Activated CD4-positive, alpha-beta T cell treated with anti-CD3 and anti-CD28 coated beads, Interleukin-2, amount 10 ng/mL, durations not matched to agents 24 days and 14 days (primary cell): ENCODE measurements at places on chromosomes 6 and 20. TPM values are rescaled to one million over a fixed set of nuclear protein-coding genes. Genes with fewer than 3 reads are reported as not detected.
A peak's percentile ranks its signal among the peaks of the same experiment; 100 is the strongest.

The GNRH2 gene
- 1.7 and 2.7 TPM in 2 replicates for total RNA-seq

- peaks cover 32% of the 10 kb centered on the region for H3K27me3 ChIP-seq
- H3K27ac ChIP-seq = no peak overlapping the region
- no peaks in the 10 kb centered on the region for H3K4me1 ChIP-seq
- no peak overlapping the region for H3K4me3 ChIP-seq
- no peak for DNase-seq
- no peaks in the 10 kb centered on the region for H3K36me3 ChIP-seq
Observed at GRCh38 chr6:16883414-16883813, 122.2 kb upstream of the ATXN1 start.

GRCh38 chr6:169990095-169991030 is 238.9 kb downstream of the ERMARD start:
- H3K27ac ChIP-seq = peak overlapping the region; percentile 77
- H3K36me3 ChIP-seq = no peaks in the 10 kb centered on the region
- peak; percentile 82 for DNase-seq
- H3K4me1 ChIP-seq = peaks cover 20% of the 10 kb centered on the region

- DNase-seq = peak; percentile 64
- H3K36me3 ChIP-seq = no peaks in the 10 kb centered on the region
- no peak overlapping the region for H3K4me3 ChIP-seq
- H3K27me3 ChIP-seq = peaks cover 5% of the 10 kb centered on the region
Observed at GRCh38 chr6:43838276-43839036, 68.4 kb downstream of the VEGFA start.

DNA sequence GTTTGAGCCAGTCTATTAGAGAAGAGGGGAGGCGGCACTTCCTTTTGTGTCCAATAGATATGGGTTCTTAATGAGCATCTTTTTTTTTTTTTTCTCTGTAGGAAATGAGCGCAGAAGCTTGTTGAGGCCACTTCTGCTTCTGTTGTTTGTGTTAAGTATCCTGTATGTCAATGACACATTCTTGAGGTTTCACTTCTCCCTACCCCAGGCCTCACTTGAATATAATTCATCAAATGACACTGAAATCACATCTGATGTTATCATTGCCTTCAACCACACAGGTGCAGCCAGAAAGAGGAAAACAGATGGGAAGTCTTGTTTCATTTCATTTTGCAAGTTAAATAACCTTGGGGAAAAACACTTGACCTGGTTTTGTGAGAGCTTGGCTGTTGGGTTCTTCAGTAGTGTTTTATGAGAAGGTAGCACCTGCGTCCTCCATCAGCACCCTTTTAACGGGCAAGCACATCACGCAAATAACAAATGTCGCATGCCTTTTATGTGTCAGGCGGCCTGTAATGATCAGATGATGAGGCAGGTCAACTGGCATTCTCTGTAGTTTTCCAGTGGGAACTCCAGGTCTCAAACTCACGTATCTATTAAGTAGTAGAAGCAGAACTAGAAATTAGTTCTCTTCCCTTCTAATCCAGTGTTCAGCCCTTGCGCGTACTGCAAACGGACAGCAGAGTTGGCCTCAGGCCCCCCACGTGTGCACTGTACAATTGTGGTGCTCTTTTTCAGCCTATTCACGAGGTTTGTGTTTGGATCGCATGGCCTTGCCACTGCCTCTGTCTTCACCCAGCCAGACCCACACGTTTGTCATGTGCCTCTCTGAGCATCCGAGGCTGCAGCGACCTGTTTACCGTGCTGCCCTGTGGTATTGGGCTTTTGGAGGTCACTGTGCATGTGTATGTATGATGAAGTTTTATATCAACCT is 23.5 kb downstream of the PLEKHG1 start:
- DNase-seq = no peak
- peaks cover 4% of the 10 kb centered on the region for H3K4me1 ChIP-seq
- H3K36me3 ChIP-seq = no peaks in the 10 kb centered on the region
- H3K4me3 ChIP-seq = no peak overlapping the region
- peaks cover 18% of the 10 kb centered on the region for H3K27me3 ChIP-seq

DNA sequence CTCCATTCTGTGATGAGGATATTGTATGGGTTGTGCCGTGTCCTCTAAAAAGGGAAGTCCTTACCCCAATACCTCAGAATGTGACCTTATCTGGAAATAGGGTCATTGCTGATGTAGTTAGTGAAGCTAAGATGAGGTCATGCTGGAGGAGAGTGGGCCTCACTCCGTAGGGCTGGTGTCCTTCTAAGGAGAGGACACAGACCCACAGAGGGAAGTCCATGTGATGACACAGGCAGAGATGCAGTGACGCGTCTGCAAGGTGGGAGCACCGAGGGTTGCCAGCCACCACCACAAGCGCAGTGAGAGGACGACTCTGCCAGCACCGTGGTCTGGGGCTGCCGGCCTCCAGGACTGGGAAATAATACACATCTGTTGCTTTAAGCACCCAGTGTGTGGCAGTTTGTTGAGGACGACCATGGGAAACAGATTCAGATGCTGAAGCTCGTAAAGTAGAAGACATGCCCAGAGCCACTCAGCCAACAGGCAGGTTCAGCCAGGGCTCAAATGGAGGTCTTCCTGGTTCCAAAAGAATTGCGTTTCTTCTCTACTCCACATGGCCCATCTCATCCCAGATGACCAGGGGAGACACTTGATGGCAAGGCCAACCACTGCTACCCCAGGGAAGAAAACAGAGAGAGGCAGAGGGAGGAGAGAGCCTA is 59.2 kb upstream of the DUSP22 start:
- peaks cover 3% of the 10 kb centered on the region for H3K36me3 ChIP-seq
- no peaks in the 10 kb centered on the region for H3K27me3 ChIP-seq
- H3K27ac ChIP-seq = no peak overlapping the region
- peaks cover 54% of the 10 kb centered on the region for H3K4me1 ChIP-seq
- no peak overlapping the region for H3K4me3 ChIP-seq

The KCNQ2 gene
- 0.26 TPM in 1 of 2 replicates, not detected in the other for total RNA-seq

The GPANK1 gene
- total RNA-seq = 32.9 and 33.6 TPM in 2 replicates

The SPTLC3 gene
- 0.26 and 0.33 TPM in 2 replicates for total RNA-seq

GRCh38 chr20:58852543-58853271 is at the start of gene GNAS:
Gene GNAS (plus strand): TSS chr20:58852716.
- H3K27ac ChIP-seq = no peak within 1 kb of the TSS
- peaks cover 4% of the 10 kb centered on the region for H3K36me3 ChIP-seq
- peak within 1 kb of the TSS; percentile 90 for H3K4me3 ChIP-seq
- peaks cover 63% of the 10 kb centered on the region for H3K27me3 ChIP-seq
- peak; percentile 87 for DNase-seq

- no peaks in the 10 kb centered on the region for H3K36me3 ChIP-seq
- peaks cover 9% of the 10 kb centered on the region for H3K27me3 ChIP-seq
- DNase-seq = no peak
Observed at GRCh38 chr6:1496836-1497760, 107.7 kb downstream of the FOXF2 start.

DNA sequence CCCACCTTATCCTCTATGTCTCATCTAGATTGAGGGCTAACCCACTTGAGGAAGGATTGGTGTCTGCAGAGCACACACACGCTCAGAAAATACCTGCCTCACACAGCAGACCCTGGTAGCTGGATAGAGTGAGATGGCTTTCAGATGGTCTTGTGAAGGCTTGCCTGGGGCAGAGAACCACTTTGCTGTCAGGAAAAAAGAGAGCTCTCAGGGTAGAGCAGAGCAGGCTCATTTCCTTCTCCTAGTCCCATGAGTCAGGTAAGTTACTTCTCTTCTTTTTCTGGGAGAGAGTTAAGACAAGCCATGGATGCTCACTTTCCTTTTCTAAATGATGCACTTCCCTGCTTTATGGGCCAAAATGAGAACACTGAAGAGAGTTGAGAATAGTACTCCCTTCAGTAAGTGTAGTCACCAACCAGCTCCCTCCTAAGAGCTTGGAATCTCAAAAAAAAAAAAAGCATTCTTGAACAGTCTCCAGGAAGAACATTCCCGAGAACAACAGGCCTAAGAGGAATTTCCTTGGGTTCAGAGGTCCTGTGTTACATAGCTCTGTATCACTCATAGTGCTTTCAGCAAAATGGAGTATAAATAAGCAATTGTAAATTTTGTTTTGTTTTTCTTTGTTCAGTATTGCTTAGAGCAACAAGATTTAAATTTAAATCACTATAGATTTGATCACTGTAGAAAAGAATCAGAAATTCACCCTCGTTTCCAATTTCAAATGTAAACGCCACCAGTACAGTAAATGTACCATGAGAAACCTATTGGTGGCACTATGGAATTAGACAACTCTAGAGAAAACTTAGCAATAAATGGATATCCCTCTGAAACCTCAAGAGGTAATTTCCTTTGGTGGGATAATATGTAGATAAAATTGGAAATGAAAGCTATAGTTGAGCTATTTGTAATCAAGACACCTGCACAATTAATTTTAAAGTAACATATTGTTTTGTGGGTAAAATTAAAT is 530.3 kb downstream of the RFPL4B start:
- DNase-seq = no peak
- H3K27me3 ChIP-seq = no peaks in the 10 kb centered on the region
- no peak overlapping the region for H3K27ac ChIP-seq
- no peaks in the 10 kb centered on the region for H3K4me1 ChIP-seq

DNA sequence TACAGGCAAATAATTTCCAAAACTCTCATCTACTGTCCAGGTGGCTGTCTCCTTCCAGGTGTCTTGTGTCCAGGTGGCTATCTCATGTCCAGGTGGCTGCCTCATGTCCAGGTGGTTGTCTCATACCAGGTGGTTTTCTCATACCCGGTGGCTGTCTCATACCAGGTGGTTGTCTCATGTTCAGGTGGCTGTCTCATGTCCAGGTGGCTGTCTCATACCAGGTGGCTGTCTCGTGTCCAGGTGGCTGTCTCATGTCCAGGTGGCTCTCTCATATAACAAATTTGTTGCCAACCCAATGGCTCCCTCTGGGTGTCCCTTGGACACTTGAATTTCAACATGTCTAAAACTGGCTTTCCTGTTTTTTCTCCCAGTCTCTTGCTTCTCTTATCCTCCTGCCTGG is 14.3 kb upstream of the SLC22A3 start:
- H3K36me3 ChIP-seq = no peaks in the 10 kb centered on the region
- peaks cover 25% of the 10 kb centered on the region for H3K27me3 ChIP-seq
- no peak for DNase-seq
- H3K4me3 ChIP-seq = no peak overlapping the region
- H3K27ac ChIP-seq = no peak overlapping the region

DNA sequence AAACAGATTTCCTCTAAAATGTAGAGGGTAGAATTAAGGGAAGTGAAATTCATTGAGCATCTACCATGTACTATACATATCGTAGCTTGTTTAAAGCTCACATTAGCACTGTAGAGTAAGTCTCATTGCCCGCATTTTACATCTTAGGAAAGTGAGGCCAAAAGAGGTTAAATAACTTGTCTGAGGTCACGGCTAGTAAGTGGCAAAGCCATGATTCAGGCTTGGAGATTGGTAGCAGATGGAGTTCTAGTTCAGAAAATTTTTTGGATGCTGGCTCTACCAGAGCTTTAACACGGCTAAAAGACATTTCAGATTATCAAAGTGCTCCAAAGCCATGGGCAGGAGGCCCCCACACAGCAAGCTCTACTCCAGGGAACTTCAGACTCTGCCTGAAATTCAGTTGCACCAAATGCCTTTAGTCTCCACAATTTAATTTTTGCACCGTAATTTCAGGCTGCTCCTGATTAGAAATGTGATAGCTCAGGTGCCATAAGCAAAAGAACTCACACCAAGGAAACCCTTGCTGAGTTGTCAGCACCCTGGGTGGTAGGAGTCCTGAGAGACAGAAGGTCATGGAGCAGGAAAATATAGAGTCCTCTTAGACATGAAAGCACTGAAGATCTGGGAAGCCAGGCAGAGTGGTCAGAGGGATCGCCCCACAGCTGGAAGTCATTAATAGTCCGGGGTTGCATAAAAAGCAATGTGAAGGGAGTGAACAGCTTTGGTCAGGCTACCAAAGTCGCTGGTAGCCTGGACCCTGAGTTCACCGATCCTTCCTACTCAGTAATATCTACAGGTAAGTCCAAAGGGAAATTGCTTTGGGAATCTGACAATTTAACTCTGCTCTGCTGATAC is 55.2 kb upstream of the ASIP start:
- H3K4me3 ChIP-seq = no peak overlapping the region
- no peaks in the 10 kb centered on the region for H3K36me3 ChIP-seq

The ANGPT4 gene
- total RNA-seq = not detected in 2 replicates

GRCh38 chr6:168118935-168119334 is 39.9 kb upstream of the FRMD1 start:
- H3K27me3 ChIP-seq = no peaks in the 10 kb centered on the region
- no peak overlapping the region for H3K4me3 ChIP-seq
- H3K4me1 ChIP-seq = peaks cover 2% of the 10 kb centered on the region
- no peaks in the 10 kb centered on the region for H3K36me3 ChIP-seq
- no peak for DNase-seq
- no peak overlapping the region for H3K27ac ChIP-seq

DNA sequence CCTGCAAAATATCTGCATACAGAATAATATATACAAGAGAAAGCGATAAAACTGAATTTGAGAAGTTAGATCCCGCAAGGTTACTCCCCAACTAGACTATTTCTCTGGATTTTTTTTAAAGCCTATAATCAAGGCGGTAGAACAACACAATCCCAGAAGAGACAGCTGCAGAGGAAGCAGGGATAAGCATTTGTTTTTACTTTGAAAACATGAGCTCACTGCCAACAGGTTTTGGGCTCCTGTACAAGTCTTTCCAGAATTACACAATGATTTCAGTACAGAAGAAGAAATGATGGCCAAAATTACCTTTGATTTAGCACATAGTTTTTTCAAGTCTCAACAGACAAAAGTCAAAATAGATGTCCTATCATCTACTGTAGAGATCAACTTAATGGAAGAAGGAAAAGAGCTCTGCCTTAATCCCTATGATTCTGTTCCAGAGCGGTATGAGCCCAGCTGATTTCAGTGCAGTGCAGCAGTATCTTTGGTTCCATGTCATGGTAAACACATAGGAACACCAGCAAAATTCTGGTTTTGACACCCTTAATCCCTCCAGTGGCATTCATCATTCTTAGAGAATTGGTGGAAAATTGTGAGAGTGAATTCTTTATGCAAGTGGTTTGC is 304.3 kb downstream of the HDGFL1 start:
- no peaks in the 10 kb centered on the region for H3K4me1 ChIP-seq
- no peaks in the 10 kb centered on the region for H3K27me3 ChIP-seq
- DNase-seq = no peak
- H3K27ac ChIP-seq = no peak overlapping the region

GRCh38 chr20:62946918-62947317 is 5.6 kb upstream of the SLC17A9 start:
- H3K36me3 ChIP-seq = peaks cover 68% of the 10 kb centered on the region
- DNase-seq = no peak

The ROS1 gene
- not detected in 2 replicates for total RNA-seq

GRCh38 chr20:51431321-51431720 is 111.2 kb downstream of the NFATC2 start:
- H3K27ac ChIP-seq = peak overlapping the region; percentile 60
- peaks cover 78% of the 10 kb centered on the region for H3K36me3 ChIP-seq
- DNase-seq = no peak
- no peaks in the 10 kb centered on the region for H3K27me3 ChIP-seq
- H3K4me1 ChIP-seq = peaks cover 44% of the 10 kb centered on the region

DNA sequence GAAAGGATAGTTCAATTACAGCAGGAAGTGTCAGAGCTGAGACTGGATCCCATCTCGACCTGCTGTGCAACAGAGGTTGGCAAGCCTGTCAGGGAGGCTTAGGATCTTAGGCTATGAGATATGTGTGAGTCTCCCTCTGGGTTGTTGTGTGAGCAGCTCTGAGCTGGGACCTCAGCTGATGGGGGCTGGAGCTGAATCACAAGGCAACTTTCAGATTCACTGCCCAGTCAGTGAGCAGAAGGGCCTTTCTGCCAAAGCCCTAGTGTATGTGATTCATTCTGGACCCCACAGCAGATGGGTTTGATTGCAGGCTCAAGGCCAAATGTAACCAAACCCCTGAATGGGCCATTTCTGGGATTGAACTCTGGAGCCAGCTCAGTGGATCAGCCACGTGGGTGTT is 4.5 kb downstream of the PI3 start:
- no peak overlapping the region for H3K27ac ChIP-seq
- peaks cover 2% of the 10 kb centered on the region for H3K27me3 ChIP-seq
- no peak for DNase-seq
